ENCODE measurements at places on chromosomes 7 and 10.
A peak's percentile ranks its signal among the peaks of the same experiment; 100 is the strongest.

DNA sequence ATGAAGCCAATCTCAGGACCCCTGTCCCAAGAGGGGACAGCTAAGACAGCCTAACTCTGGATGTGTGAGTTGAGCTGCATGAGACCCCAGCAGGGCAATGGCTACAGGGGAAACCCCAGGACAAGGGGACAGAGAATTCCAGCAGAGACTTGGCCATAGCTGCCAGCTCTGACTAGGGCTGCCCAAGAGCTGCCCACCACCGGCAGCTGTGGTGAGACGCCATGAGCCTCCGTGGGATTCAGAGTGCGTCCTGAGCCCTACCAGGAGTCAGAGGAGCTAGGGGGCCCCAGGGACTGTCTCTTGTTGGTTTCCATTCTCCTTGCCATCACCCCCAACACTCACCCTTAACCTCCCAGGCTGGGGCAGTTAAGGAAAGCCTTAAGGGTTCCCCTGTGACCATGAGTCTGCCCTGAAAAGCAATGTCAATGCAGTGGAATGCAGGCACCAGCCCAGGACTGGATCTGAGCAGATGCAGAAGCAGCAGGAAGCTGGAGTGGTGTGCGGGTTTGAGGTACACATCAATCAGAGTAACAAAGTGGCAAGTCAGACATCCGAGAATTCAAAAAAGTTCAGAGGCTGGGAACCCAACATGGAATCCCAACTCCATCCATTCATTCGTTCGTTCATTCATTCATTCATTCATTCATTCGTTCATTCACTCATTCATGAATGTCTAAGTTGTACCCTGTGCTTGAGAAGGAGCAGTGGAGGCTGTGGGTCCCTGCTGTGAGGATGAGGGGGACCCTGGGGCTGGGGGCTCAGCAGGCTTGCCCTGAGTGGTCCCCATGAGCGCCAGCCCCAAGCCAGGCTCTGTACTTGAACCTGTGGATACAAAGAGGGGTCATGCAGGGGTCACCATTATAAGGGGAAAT, 52.9 kb downstream of the C10orf120 start:
- peak; percentile 44 for DNase-seq

DNA sequence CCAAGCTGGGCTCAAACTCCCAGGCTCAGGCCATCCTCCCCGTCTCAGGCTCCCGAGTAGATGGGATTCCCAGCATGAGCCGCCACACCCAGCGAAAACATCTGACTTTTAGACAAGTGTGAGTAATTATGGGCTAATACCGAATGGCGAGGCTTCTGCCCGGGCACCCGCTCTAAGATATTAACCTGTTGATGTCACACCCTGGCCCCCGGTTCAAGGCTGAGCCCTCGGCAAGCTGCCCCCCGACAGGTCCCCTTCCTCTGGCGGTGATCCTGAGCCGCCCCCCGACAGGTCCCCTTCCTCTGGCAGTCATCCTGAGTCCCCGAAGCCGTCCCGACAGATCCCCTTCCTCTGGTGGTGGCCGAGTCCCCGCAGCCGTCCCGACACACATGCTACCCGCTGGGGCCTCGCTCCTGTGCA, 5.2 kb downstream of the PSMG3 start:
- DNase-seq, result no peak

DNA sequence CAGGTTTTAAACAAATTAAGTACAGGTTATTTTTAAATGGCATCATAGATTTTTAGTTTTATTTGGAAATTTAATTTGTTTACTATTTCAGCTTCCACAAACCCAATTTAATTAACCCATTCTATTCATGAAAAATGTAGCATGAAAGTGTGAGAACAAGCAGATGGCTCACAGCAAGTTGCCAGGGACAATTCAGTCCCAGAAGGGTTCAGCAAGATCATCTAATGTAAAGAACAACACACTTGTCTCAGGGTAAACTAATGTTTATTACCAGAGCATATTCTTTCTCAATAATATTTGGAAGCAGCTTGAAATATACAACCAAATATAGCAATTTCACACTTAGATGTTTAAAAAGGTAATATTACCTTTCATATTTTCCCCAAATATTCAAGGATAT, 166.9 kb upstream of the SLC13A1 start:
- DNase-seq, result no peak

DNA sequence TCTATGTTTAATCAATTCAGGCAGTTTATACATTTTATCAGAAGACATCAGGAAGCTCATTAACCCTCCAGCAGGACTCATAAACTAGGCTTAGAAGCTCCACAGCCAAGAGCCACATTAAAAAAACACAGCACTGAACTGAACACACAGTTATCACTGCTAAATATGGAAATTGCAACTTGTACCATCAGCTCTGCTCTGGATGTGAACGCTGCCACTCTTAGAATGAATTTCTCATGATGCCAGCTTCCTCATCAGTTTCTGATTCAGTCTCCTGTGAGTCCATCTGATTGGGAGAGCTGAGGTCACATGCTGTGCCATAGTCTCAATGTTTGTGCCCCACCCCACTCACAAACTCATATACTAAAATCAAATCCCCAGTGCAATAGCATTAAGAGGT, 17.1 kb upstream of the ING3 start:
- no peak for DNase-seq
